ENCODE measurements at places on chromosomes 11 and 22.
A peak's percentile ranks its signal among the peaks of the same experiment; 100 is the strongest.

DNA sequence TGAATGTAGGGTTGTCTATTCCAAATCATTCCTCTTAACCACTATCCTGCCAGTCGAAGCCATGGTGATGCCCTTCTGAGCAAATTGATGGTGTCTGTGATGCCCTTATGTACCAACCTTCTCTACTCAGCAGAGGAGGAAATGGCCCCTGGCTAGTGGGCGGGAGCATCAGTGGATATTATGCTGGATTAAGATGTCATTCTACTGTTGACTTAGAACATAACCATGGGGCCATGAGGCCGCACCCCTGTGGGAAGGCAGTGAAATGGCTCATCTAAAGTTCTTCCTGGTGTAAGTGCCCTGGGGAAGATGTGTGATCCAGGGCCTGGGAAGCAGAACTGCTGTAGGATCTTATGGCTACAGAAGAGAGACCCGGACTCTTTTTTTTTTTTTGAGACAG, 20.7 kb upstream of the P2RY2 start:
- DNase-seq: no peak

DNA sequence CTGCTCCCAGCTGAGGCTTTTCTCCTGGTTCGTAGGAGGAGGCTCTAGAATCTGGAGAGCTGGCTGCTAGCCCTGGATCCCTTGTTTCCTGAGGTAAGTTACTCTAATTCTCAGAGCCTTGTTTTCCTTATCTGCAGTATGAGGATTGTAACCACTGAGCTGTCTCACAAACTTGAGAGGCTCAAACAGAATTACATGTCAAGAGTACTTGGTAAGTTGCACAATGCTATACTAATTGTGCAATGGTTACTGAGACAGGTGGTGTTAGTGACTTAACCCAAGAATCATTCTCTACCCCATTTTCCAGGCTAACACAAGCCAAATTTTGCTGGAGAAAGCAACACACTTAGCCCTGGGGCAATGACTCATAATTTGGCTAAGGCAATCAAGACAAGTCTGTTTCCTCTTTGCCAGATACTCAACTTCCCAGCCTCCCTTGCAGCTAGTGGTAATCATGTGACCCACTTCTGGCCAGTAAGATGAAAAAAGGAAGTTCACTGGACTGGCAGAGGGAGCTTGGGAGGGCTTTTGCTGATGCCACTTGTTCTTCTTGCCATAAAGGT, 348.0 kb downstream of the TENM4 start:
- DNase-seq: peak; percentile 2

DNA sequence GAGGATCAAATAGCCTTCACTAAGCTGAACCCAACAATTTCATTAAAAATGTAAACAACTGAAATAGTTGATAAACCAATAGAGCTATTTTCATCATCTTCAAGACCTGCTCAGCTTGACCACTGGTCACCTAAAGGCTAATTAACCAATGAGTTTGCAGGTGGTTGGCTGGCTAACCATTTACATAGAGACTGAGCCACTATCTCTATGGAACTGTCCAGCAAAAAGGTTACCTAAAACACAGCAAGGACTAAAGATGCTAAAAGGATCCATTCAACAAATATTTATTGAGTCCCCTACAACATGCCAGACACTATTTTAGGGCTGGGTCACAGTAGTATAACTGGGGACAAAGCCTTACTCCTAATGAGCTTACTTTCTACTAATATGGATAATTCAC, 123.8 kb downstream of the CD44 start:
- no peak for DNase-seq

GRCh38 chr11:83671289-83671688, 385.1 kb upstream of the CCDC90B start:
- no peak for DNase-seq

GRCh38 chr22:20456064-20456721, 18.6 kb upstream of the SCARF2 start:
- DNase-seq: peak; percentile 77

- no peak for DNase-seq
Measured at GRCh38 chr22:41863472-41863871, 30.6 kb downstream of the SREBF2 start.
